ENCODE measurements at places on chromosomes 1 and 21.

GRCh38 chr1:58805716-58806571 lies 22.1 kb upstream of the JUN start:
- no peak for DNase-seq

GRCh38 chr1:183243161-183244050 lies 57.3 kb downstream of the LAMC2 start:
- DNase-seq: no peak

DNA sequence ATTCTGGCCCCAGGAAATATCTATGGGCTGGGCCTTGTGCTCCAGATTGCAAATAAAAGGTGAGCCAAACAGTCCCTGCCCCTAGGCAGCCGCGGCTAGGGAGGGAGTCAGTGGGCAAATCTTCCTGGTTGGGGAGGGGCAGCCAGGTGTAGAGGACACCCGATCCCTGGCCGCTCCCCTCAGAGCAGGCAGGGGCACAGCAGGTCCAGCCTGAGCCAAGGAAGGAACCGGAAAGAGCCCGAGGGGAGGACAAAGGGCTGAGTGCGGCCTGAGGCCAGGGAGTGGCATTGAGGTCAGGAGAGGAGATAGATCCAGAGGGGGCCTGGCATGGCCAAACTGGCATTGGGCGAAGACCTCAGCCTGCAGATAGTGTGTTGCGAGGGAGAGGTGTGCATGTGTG lies 36.6 kb upstream of the ARF1 start:
- no peak for DNase-seq

GRCh38 chr1:40848530-40849189 lies 13.5 kb downstream of the CITED4 start:
- DNase-seq: peak; percentile 83

DNA sequence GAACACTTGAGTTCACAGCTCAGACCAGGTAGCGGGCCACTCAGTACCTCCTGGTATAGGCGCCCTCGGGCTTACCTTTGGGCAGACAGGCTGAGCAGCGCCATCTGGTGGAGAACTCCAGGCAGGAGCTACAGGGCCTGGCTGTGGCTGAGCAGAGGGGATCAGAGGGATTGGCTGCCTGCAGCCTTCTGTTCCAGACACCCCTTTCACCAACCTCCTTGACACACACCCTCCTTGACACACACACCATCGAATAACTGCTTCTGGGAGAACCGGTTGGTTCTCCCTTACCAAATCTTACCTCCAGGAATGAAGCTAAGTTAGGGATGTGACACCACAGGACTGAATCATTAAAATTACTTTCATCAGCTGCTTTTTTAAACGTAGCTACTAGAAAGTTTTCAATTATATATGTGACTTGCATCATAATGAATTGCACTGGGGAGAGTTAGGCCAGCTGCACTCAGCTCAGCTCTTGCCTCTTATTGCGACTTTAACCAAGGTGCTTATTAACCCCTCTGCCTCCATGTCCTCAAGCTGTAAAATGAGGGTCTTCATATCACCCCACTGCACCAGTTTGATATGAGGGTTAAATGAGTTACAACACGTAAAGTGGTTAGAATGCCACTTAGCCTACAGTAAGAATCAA lies 6.6 kb downstream of the LIN28A start:
- peak; percentile 86 for DNase-seq

- no peak for DNase-seq
These were observed 1471.7 kb upstream of the B3GALT2 start for GRCh38 chr1:194658090-194658439.

- no peak for DNase-seq
These were observed 66.6 kb downstream of the SPAG17 start for GRCh38 chr1:118118469-118118868.

DNA sequence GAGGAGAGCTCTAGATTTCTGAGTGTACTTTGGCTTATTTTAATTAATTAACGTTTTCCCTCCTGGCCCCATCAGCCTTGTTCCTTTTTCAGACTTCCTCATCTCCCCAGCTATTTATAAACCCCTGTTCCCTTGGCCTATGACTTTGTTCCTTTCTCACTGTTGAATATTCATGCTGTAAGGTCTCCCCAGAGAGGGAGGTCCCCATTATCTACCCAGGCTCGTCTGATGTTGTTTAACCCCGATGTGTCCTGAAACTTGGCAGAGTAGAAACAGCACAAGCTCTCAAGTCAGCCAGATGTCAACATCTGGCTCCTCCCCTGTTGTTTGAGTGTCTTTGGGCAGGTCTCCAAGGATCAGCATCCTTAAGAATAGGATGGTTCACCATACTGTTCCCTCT lies 153.6 kb downstream of the HIVEP3 start:
- no peak for DNase-seq

DNA sequence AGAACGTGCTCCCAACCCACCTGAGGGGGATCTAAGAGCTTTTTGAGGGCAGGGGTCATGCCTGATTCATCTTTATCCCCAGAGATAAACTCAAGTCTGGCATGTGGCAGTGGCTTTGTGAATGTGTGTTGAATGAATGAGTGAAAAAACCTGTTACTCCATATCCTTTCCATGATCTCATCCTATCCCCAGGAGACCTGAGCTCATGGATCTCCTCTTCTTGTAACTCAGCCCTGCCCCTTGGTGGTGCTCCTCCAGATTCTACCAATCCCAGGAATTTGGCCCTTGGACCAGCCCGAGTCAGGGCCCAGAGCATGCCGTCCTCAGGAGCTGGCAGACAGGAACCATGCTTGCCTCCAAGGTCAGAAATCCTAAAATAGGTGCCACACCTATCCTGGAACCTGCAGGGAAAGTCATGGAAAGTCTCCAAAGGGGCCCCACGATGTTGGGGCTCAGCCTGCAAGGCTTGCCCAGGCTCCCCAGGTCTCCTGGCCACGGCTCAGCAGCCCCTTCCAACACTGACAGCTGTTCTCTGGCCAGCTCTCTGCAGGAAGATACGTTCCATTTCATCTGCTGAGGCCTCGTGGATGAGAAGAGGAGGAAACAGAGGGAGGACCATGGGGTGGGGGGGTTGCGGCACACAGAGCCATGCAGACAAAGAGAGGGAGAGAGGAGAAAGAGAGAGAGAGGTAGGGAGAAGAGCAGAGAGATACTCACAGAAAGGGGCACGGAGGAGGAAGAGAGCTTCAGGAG lies 214.6 kb downstream of the TRABD2B start:
- no peak for DNase-seq

Measured in dermis blood vessel endothelial cell (primary cell).